ENCODE measurements at places on chromosomes 5 and 9. TPM values are rescaled to one million over a fixed set of nuclear protein-coding genes. Genes with fewer than 3 reads are reported as not detected.

FAM170A gene
- not detected for total RNA-seq

PLAC8L1 gene
- 0.36 TPM for total RNA-seq

LRRC70 gene
- total RNA-seq, result 0.34 TPM

- DNase-seq, result no peak
Observed at GRCh38 chr9:116715751-116716150, 28.6 kb downstream of the TRIM32 start.

GRCh38 chr5:39102684-39103155 lies 28.5 kb upstream of the RICTOR start:
- no peak for DNase-seq

DNA sequence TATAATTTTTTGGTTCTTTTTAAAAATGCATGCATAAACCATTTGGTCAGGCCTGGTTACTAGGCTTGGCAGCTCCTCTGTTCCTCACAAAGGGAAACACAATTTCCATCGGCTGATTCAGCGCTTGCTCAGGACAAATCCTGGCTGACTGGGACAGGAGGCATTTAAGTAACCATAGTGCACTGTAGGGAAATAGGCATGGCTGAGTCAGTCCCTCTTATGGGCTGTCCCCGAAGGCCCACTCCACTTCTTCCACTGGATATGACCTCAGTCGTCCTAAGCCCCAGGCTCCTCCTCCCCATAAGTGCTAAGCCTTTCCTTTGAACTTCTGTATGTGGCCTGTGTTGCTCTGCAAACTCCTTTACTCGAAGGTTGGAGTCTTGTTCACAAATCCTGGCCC lies 71.2 kb upstream of the GLIS3 start:
- no peak for DNase-seq

GRCh38 chr5:155982354-155982753 lies 344.6 kb upstream of the SGCD start:
- DNase-seq, result no peak

DNA sequence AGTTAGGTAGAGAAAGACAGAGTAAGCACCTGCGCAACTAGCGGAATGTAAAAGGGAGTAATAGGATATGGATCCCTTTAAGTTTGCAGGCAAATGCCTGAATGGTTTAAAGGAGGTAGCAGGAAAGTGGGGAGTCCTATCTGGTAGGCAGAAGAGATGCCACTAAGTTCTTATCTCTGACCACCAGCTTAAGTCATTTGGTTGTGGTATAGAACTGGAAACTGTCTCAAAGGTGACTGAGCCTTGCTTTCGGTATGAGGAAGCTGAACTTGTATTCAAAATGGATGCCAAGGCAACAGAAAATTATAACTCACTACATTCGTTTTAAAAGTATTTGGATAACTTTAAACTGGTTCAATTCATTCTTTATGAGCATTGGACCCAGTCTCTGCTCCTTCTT lies 475.6 kb downstream of the DMRTA1 start:
- no peak for DNase-seq

GRCh38 chr5:81065492-81065891 lies 105.3 kb downstream of the RASGRF2 start:
- DNase-seq, result no peak

DNA sequence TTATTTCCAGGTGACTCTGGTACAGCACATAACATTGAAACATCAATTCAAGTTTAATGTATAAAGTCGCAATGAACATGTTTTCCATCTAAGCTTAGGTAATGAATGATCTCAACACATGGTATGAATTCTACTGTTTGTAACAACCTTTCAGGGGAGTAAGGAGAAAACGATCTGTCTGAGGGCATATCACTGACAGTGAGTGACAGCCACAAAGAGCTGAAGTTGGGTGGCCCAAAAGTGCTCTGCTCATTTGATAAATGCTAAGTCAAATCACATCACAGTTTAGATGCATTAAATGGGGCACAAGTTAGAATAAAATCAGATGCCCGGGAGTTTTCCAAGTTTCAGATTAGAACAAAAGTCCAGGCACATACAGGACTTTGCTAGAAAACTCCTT lies 1.2 kb downstream of the FANCC start:
- DNase-seq, result no peak

DNA sequence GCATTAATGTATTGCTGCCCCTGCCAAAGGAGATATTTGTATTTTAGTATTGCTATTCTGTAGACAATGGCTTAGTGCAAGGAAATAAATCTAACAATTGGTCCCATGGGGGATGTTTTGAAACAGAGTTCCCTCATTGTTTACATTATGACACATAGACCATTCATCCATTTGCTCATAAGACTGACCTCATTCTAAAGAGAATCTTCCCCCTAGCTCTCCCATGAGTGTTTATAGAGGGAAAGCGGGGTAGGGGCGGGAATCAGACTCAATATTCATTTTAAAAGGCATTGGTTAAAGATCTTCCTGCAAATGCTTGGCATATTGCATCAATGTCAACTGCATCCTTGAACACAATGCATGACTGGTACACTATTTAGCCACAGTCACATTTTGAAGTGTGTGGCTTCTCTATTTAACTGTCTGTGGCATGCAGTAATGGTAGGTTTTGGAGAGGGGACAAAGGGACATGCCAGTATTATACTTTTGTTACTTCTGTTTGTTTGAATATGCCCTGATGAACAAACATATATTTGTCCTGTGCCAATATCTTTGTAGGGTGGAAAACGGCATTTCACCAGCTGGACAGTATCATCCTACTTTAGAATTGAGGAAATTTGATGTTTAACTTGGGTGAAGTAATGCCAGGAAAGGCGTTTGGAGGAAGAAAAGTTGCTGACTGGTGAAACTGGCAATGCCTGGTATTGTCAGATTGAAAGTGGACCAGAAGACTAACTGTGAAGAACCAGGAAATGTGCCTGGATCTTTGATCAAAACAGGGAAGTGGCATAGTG lies 84.1 kb upstream of the MEGF10 start:
- no peak for DNase-seq

DNA sequence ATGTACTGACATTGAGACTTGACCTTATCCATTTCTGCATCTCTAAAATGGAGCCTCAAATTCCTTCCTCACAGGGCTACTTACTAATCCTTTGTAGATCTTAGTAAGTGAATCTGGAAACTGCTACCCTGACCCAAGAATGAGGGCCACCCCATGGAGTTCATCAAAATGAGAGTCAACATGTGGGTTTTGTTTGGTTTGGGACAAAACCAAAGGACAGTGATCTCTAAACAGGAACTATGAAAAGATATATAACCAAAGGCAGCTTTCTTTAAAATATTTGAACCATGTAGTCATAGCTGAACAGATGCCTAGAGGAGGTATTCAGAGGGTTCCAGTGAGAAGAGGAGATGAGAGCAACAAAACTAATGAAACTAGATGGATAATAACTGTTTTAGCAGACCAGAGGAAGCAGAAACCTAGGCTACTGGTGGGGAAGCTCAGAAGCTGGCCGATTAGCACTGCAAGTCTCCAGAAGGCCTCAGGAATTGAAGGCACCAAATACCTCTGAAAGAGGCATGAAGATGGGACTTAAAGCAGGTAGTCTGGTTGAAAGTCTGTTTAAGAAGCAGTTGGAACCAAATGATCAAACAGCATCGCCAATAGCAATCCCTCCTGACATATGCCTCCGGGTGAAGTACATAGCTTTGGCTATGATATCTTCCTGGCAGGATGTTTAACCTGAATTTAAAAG lies 45.8 kb downstream of the THOC3 start:
- no peak for DNase-seq

DNA sequence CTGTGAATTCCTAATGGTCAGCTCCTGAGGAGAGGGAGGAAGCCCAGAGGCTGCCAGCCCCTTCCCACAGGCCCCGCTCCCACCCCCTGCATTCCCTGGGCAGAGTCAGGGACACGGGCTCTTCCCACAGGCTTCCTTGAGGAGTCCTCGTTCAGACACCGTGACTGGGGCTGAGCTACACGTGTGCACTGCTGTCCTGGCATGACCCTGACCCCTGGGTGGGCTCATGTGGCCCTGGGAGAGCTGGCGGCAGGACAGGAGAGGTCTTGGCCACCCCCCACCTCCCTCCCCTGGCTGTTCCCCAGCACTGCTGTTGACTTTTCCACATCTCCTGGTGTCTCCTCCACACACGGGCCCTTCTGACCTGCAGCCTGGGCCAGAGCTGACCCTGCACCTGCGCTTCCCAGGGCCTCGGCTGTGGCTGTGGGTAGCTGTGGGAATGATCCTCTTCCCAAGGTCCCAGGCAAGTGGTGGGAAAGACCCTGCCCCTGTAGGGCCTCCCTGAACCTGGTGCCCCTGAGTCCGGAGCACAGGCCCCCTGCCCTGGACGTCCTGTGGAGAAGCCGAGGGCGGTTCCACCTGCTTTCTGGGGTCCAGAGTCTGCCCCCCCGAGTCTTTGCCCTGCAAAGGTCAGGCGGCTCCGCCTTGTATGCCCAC lies 56.5 kb upstream of the NKD2 start:
- DNase-seq, result no peak

All from activated naive CD8-positive, alpha-beta T cell treated with anti-CD3 and anti-CD28 coated beads for 36 hours (primary cell).